ENCODE measurements at places on chromosomes 3 and 15.

- DNase-seq: no peak
Observed at GRCh38 chr3:84904816-84905555, 53.8 kb upstream of the CADM2 start.

DNA sequence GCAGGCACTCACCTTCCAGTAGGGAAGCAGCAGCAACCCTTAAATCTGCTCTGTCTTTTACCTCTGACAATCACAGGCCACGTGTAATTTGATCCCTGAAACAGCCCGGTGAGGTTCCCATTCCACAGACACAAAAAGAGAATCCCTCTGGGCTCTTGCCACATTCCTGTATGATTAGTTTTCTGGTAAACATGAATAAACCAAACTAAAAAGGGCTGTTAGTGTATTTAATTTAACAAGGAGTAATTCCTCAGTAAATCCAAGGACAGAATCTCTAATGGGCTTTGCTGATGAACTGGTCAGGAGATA is 186.9 kb downstream of the FAM43A start:
- DNase-seq: no peak

- DNase-seq: no peak
Observed at GRCh38 chr3:133966954-133967353, 62.8 kb downstream of the SLCO2A1 start.

DNA sequence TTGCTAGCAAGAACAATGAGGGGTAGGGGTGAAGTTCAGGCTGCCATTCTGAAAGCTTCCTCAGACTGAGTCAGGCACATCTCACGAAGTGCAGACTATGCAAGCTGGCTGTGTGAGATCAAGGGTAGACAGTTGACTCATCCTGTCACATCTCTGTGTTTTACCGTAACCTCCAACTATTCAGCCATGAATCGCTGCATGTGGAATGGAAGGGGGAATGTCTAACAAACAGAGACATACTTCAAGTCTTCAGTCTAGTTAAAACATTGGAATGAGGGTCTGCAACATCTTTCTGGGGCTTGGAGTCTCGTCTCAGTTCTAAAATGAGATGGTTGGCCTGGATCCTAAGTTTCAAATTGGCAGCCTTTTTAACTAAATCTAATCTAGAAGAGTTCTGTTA is 25.9 kb downstream of the AGTR1 start:
- no peak for DNase-seq

DNA sequence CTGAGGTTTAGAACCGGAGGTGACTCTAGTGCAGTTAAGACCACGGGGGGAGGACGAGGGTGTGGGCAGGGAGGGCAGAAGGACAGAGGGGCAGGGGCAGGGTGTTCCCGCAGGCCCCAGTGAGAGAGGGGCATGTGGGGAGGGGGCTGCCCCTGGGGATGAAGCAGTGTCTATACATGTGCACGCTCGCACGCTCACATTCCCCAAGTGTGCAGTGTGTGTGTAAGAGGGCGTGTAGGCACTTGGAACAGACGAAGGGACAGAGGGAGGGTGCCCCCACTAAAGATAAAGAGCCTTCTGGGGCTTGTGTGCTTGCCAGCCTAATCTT is 69.5 kb upstream of the MEF2A start:
- no peak for DNase-seq

- DNase-seq: no peak
Observed at GRCh38 chr15:73050561-73051295, 1.5 kb upstream of the NEO1 start.

- DNase-seq: peak; percentile 43
Observed at GRCh38 chr3:163548015-163548414, 1530.3 kb downstream of the SI start.

- no peak for DNase-seq
Observed at GRCh38 chr3:66418475-66418931, 82.3 kb downstream of the LRIG1 start.

DNA sequence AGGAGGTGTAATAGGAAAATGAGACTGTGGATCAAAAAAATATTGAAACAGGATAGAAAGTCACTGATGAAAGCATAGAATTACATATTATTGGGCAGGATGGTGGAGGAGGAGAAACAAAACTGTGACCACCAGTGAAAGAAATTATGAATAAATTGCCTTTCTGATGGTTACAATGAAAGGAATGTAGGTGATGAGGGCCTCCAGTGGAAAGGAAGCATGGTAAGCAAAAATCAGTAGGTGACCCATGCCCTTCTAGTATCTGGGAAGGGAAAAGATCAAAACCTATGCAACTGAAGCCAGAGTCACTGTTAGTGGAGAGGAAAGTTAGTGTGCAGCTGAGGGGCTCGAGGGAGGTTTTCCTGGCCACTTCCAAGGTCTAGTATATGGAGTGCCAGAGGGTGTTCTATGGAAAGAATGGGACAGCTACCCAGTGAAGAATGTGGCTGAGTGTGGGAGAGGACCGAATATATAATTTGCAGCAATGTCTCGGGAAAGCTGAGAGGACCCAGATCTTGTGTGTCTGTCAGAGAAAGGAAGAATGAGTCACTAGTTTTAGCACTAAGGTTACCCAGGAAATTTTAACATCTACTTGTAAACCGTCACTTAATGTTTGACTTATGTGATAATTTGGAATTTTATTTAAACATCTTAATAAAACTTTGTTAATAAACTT is 146.2 kb downstream of the NFKBIZ start:
- DNase-seq: no peak

- peak; percentile 27 for DNase-seq
Observed at GRCh38 chr3:45224824-45225464, 1.1 kb downstream of the TMEM158 start.

DNA sequence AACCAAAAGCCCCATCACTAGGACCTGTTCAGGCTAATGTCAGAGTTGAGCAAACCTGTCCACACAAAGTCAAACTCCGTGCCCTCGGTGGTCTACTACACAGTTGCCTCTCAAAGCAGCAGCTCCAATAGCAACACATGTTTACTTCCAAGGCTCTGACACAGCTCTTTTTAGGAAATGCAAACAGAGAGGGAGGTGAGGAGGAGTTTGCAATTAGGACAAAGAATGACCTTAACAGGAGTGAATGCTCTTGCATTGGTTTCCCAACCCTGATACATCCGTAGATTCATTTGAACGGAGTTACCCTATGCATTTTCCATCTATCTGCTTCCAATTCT is 64.8 kb upstream of the GOLGA8B start:
- DNase-seq: no peak

DNA sequence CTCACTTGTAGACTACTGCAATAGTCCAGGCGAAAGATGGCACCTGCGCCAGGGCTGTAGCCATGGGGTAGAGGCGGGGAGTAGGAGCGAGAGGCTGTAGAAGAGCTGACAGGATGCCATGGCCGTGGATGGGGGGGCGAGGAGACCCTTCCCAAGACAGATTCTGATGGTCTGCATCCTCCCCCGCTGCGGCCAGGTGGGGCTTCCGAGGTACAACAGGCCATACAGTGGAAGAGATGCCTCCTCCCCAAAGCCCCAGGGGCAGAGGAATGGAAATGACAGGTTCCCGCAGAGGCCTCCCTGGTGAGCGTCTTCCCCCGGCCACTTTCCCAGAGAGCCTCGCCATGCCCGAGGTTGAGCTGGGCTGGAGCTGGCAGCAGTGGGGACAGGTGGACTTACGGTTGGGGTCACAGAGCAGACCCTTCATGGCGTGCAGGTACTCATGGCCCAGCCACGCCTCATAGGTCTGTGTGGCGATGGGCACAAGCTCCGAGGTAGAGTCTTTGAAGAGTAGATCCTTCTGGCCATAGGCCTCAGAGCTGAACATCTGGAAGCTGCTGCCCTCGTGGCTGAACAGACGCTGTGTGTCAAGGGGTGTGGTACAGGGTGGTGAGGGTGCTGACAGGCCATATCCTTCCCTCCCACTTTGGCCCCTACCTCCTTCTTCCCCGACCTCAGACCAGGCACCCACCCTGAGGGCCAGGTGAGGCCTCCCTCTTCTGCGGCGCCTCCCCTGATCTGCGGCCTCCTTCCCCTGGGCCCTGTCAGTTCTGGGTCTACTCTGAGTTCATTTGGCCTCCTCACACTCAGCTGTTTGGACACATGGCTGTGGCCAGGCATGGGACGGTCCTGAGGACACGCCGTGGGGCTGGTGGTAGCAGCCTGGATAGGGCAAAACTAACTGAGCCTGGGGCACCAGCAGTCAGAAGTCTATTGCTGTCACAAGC is 13.6 kb downstream of the MELTF start:
- DNase-seq: no peak

DNA sequence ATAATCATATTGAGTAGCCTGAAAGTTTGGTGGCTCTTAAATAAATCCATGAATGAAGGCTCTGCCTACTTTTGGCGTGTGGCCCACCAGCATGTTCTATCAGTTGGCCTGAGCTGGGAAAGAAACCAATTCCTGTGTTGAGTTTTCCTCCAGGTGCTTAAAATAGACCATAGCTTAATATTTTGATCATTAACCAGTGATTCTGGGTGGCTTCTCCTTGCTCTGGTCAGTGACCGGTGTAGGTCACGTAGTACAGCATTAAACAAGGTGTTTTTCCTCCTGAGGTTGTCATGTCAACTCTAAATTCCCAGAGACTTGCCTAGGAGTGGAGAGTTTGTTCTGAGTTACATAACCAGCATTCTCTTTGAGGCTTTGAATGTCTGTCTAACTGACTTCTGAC is 1.3 kb downstream of the HHLA2 start:
- DNase-seq: no peak

GRCh38 chr15:48447657-48448056 is 116.4 kb downstream of the DUT start:
- DNase-seq: no peak

DNA sequence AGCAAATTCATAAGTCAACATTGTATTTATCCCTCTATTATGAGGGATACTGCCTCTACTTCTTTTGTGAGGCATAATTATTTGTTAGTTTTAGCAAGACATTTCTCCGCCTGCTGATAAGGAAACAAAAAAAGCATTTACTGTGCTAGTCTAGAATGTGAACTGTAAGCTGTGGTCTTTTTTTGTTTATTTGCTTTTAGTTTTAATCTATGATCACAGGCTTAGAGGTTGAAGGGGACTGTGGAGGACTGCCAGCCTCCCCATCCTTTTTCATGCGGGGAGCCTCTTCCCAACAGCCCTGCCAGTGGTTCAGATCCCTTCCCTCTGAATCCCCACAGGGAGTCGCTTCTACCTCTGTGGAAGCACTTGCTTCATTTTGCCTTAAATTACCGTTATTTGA is 331.0 kb upstream of the ROPN1 start:
- DNase-seq: no peak

DNA sequence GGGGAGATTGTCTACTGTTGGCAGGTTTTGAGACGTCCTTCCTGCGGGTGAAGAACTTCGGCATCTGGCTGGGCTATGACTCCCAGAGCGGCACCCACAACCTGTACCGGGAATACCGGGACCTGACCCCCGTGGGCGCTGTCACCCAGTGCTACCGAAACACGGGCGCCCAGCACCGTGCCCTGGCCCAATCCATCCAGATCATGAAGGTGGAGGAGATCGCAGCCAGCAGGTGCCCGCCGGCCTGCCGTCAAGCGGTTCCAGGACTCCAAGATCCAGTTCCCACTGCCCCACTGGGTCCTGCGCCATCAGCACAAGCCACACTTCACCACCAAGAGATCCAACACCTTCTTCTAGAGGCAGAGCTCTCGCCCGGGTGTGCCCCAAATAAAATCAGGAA is 194.9 kb upstream of the EPHA6 start:
- DNase-seq: no peak

- peak; percentile 34 for DNase-seq
Observed at GRCh38 chr3:187112934-187113793, 26.1 kb downstream of the RPL39L start.

GRCh38 chr15:41940441-41940857 is 31.9 kb downstream of the EHD4 start:
- DNase-seq: no peak

GRCh38 chr3:80465746-80466145 is 697.9 kb upstream of the ROBO1 start:
- no peak for DNase-seq

- no peak for DNase-seq
Observed at GRCh38 chr3:97010881-97011657, 196.7 kb downstream of the EPHA6 start.

GRCh38 chr3:16307832-16308531 is 43.0 kb downstream of the OXNAD1 start:
- no peak for DNase-seq

DNA sequence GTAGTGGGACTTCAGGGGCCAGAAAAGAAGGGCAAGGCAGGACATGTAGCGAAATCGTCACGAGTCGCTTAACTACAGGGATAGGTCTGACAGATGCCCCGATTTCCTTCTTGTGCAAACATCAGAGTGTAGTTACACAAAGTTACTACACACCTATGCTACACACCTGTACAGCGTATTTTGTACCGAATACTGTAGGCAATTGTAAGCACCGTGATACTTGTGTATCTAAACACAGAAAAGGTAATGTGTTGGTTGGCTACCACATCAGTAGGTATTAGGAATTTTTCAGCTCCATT is 515 bp upstream of the MTHFS start:
- DNase-seq: no peak

GRCh38 chr3:33746416-33747116 is 28.5 kb upstream of the CLASP2 start:
- no peak for DNase-seq

- peak; percentile 35 for DNase-seq
Observed at GRCh38 chr15:80404057-80404760, at the start of gene ARNT2. ARNT2 (plus strand) TSS chr15:80404382; CDS start chr15:80404516, 134 bp downstream.

DNA sequence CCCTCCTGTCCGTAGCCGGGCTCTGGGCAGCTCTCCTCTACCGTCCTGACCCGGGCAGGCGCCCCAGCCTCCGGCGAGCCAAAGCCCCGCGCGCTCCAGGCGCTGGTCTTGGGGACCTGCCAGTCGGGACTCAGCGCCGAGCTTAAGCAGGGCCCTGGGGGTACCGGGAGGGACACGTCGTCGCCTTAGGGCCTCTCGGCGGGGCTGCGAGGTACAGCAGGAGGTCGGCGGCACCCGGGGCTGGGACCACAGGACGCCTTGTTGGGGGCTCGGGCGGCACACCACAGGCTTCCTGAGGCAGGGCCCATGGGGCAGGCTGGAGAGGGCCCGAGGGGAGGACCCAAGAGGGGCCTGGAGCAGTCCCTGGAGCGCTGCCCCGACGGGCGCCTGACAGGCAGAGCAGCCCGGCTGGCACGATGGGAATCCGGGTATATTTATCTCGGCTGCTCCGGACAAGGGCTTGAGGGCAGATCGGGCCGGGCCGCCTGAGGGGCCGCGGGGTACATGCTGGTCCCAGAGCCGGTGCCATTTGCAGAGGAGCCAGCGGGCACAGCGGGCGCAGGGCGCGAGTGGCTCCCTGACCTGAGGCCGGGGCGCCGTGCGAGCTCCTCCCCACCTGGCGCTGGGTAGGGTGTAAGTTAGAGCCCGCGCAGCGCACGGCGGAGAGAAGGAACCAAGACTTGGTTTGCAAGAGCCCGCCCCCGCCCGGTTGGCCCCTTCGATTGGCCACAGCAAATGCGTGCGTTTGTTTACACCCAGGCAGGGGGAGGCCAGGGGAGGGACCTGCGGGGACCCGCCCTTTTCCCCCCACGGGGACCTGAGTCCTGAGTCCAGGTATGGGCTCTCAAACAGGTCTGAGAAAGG is 574 bp downstream of the SLC38A3 start:
- DNase-seq: peak; percentile 14

- DNase-seq: peak; percentile 59
Observed at GRCh38 chr15:96327155-96327741, 3.3 kb upstream of the NR2F2 start.
